ENCODE measurements at places on chromosomes 12 and 14.

DNA sequence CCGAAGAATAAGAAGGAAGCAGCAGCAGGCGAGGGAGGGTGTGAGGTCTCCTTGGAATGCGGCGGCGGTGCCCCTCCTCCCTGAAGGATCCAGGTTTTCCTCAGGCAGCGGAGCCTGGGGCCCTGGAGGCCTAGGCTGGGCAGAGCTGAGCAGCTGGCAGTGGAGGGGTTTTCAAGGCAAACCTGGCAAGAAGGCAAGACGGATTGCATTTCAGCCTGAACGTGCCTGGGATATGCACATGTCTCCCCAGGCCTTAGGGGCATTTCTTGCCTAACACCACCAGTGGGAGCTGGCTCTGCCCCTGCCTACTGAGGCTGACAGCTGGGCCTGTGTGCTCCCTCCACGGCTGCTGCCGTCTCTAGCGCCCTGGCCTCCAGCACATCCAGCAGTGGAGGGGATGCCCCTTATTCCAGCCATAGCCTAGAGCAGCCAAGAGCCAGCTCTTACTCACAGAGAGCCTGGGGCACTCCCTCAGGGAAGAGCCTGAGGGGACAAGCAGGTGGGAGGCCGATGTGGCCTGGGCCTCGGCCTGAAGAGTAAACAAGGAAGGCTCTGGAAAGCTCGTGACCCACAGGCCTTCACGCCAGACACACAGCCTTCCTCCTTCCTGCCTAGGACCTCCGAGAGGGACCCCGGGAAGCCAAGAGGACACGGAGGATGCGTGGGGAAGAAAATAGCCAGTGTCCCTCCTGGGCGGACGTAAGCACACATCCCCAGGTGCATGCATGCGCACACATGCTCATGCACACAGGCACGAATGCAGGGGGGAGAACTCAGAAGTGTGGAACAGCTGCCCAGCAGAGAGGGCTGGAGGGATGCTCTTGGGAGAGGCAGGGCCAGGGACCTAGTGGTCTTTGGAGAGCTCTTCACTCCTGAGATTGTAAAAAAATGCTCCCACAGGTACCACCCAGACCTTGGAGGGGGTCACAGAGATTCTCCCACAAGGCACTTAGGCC lies 23.0 kb upstream of the EIF2B2 start:
- no peak for DNase-seq

- DNase-seq: no peak
These were observed 51.3 kb downstream of the LRCOL1 start for GRCh38 chr12:132558861-132559623.

- DNase-seq: no peak
These were observed 6.3 kb upstream of the MLXIP start for GRCh38 chr12:122072031-122072970.

DNA sequence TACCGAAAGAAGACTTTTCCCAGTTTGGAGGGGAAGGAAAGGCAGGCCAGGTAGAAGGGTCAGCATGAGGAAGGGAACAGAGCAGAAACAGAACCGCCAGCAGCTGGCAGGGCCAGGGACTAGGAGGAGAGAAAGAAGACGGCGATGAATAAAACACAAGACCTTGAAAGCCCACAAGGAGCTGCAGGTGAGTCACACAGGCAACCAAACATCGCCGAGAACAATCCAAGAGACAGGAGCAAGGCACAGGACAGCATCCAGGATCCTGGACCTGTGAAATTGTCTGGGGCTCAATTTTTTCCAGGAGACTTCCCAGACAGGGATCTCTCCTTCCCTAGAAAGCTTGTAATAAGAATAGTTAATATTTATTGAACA lies 47.3 kb downstream of the NUAK1 start:
- DNase-seq: no peak

DNA sequence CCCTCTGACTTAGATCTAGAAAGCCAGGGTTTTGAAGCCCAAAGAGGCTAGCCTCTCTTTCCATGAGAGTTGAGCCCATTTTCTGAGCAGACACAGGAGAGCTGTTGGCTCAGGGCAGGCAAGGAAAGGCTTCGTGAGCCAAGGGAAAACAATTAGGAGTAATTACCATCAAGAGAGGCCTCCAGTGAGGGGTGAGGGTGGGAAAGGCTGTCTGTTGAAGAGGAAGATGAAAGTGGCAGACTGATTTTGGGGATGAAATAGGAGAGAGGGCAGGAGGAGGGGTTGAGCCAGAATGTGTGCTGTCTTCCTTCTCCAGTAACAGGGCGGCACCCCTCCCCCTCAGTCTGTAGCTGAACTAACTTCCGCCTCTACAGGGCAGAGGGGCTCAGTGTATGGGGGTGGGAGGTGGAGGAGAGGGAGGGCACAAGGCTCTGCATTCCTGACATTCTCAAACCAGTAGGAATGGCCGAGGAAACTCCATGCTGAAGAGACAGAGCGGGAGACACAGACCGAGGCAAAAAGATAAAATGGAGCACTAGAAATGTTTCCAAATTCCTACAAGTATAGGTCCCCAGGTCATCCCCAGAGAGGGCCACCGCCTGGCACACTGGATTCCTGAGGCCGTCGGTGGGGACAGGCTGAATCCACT lies 33.1 kb upstream of the COL2A1 start:
- DNase-seq: no peak

GRCh38 chr12:32995623-32996022 lies 99.0 kb upstream of the PKP2 start:
- DNase-seq: no peak
